ENCODE measurements at places on chromosomes 5 and 9. TPM values are rescaled to one million over a fixed set of nuclear protein-coding genes. Genes with fewer than 3 reads are reported as not detected.

DNA sequence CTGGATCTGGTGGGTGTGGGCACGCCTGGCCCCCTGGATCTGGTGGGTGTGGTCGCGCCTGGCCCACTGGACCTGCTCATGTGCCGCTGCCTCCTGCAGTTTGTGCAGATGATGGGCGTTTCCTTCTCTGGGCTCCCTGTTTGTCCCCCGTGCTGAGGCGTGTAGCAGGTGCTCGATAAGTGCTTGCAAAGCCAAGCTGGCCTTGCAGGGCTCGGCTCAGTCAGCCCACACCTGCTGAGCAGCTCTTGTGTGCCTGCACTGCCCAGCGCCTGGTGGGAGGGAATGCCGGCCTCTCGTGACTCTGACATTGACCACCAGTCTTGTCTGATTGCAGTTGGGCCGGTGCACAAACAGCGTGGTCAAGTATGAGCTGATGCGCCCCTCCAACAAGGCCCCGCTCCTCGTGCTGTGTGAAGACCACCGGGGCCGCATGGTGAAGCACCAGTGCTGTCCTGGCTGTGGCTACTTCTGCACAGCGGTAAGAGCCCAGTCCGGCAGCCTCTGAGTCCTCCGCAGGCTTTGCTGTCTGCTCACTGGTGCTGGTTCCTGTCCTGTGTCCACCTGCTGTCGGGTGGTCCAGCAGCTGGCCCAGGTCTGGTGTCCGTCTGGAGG, 102.7 kb upstream of the CACNA1B start:
- no peaks in the 10 kb centered on the region for H3K27me3 ChIP-seq
- no peaks in the 10 kb centered on the region for H3K4me1 ChIP-seq
- no peak overlapping the region for H3K27ac ChIP-seq
- H3K4me3 ChIP-seq, result no peak overlapping the region

Gene LRRC26
- total RNA-seq, result not detected

Gene GDA
- not detected for total RNA-seq

Gene PRSS3
- total RNA-seq, result not detected

Gene GCNT4
- total RNA-seq, result 4.0 TPM

Gene PRLR
- total RNA-seq, result 3.2 TPM

DNA sequence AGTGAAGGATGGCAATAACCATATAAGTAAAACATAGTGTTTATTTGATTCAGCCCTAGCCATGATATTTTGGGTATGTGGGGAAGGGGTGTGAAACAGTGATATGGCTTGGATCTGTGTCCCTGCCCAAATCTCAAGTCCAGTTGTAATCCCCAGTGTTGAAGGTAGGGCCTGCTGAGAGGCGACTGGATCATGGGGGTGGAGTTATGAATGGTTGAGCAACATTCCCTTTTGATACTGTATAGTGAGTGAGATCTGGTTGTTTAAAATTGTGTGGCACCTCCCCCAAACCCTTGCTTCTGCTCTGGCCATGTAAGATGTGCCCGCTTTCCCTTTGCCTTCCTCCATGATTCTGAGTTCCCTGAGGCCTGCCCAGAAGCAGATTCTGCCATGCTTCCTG, 1804.6 kb downstream of the MAT2B start:
- no peak overlapping the region for H3K4me3 ChIP-seq
- H3K27me3 ChIP-seq, result no peaks in the 10 kb centered on the region
- DNase-seq, result no peak
- no peaks in the 10 kb centered on the region for H3K4me1 ChIP-seq
- no peaks in the 10 kb centered on the region for H3K36me3 ChIP-seq
- no peak overlapping the region for H3K27ac ChIP-seq

DNA sequence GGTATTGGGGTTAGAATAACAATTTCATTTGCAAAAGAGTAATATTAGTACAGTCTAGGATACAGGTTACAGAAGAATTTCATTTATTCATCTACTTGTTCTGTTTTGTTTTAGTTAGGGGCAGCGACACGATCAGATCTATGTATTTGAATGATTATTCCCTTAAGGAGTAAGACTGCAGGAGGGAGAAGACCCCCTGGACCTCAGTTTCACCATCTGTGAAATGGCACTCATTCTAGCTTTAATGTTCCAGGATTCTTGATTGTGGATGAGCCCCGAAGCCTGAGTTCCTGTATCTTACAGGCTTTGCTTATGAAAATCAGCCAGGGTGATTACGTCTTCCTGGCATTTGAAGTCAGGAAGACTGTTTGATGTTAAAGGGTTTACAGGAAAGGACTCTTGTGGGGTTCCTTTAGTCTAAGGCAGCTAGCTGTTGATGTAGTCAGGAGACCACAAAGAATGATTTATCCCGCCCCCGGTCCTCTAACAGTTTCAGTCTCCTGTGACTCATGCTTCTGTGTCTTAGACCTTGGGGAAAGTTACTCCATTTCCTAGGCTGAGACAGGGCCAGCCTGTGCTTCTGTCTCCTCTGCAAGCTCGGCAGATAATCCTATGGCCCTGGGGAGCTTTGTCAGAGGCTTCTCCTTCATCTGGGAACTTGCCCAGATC, 11.5 kb downstream of the SMIM3 start:
- peak overlapping the region; percentile 8 for H3K27ac ChIP-seq
- H3K36me3 ChIP-seq, result no peaks in the 10 kb centered on the region
- H3K4me3 ChIP-seq, result no peak overlapping the region
- DNase-seq, result no peak
- no peaks in the 10 kb centered on the region for H3K27me3 ChIP-seq

- H3K4me1 ChIP-seq, result no peaks in the 10 kb centered on the region
- no peaks in the 10 kb centered on the region for H3K27me3 ChIP-seq
- H3K27ac ChIP-seq, result no peak overlapping the region
Observed at GRCh38 chr5:94524841-94525697, 93.3 kb downstream of the KIAA0825 start.

- no peaks in the 10 kb centered on the region for H3K36me3 ChIP-seq
- H3K27ac ChIP-seq, result no peak overlapping the region
- DNase-seq, result no peak
- H3K4me1 ChIP-seq, result no peaks in the 10 kb centered on the region
Observed at GRCh38 chr5:72598401-72599064, 91.3 kb upstream of the ZNF366 start.

DNA sequence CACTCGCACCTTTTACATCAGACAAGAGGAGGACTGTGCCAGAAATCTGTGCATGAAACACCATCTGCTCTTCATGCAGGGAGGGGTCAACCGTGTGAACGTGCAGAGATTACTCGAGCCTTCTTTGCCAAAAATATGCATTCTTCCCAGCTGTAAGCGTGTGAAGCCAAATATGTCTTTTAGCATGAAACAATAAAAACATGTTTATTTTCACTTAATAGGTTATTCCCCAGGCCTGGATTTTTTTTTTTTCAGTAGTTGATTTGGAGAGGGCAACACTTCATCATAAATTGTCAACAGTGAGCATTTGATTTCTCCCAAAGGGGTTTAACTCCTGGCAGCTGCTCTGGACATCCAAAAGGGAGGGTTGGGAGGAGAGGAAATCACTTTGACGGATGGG, 23.8 kb downstream of the PLAC8L1 start:
- no peak for DNase-seq
- no peaks in the 10 kb centered on the region for H3K4me1 ChIP-seq
- H3K27me3 ChIP-seq, result no peaks in the 10 kb centered on the region
- H3K27ac ChIP-seq, result no peak overlapping the region
- H3K36me3 ChIP-seq, result no peaks in the 10 kb centered on the region
- H3K4me3 ChIP-seq, result no peak overlapping the region

DNA sequence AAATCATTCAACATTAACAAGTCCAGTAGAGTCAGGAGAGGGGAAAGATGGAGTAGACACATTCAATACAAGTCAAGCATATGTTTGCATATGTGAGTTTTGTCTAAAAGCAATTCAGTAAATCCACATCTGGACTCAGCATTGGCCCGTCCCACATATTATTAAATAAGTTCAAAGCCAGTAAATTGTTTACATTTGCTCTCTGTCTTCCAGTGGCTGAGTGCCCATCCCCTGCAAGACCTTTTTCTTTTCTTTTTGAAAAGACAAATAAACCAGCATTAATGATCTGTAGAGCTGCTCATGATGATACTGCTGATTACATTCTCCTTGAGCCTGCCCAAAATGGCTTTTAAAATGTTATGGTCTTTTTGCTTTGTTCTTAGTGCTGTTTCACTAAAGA, 71.1 kb downstream of the TNC start:
- no peak overlapping the region for H3K27ac ChIP-seq
- no peaks in the 10 kb centered on the region for H3K36me3 ChIP-seq
- H3K4me1 ChIP-seq, result peaks cover 2% of the 10 kb centered on the region
- no peak for DNase-seq
- H3K27me3 ChIP-seq, result no peaks in the 10 kb centered on the region
- no peak overlapping the region for H3K4me3 ChIP-seq

DNA sequence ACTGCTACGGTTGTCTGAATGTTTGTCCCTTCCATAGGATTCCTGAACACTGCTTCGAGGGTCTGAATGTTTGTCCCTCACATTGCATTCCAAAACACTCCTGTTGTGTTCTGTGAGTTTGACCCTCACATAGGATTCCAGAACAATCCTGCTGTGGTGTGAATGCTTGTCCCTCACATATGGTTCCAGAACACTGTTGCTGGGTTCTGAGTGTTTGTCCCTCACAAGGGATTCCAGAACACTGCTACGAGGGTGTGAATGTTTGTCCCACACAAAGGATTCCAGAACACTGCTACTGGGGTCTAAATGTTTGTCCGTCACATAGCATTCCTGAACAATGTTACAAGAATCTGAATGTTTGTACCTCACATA, 201.2 kb downstream of the FOXD4L6 start:
- H3K27me3 ChIP-seq, result peaks cover 2% of the 10 kb centered on the region
- no peak overlapping the region for H3K4me3 ChIP-seq
- DNase-seq, result no peak
- no peak overlapping the region for H3K27ac ChIP-seq

Gene CD274
- 5.7 TPM for total RNA-seq

Gene ITGA1
- 152 TPM for total RNA-seq

GRCh38 chr5:39598661-39599248, 174.0 kb upstream of the DAB2 start:
- no peaks in the 10 kb centered on the region for H3K27me3 ChIP-seq
- no peak for DNase-seq
- H3K27ac ChIP-seq, result no peak overlapping the region
- no peak overlapping the region for H3K4me3 ChIP-seq
- H3K36me3 ChIP-seq, result no peaks in the 10 kb centered on the region

DNA sequence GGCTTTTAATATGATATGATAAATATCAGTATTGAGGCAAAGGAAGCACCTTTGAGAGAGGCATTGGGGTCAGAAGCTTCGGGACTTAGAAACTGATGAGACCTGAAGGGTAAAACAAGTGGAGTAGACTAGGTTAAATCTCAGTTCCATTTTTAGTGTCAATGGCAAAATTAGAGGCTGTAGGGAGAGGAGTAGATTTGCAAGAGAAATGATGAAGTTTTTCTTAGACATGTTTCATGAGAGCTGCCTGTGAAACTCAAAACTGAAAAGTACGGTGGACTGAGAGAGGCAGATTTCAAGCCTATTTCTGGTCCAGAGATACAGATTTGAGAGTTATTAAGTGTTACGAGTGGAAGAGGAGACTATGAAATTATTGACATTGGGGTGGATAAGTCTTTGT, 278.5 kb downstream of the TAF11L14 start:
- no peaks in the 10 kb centered on the region for H3K27me3 ChIP-seq
- no peaks in the 10 kb centered on the region for H3K36me3 ChIP-seq
- no peak overlapping the region for H3K4me3 ChIP-seq

DNA sequence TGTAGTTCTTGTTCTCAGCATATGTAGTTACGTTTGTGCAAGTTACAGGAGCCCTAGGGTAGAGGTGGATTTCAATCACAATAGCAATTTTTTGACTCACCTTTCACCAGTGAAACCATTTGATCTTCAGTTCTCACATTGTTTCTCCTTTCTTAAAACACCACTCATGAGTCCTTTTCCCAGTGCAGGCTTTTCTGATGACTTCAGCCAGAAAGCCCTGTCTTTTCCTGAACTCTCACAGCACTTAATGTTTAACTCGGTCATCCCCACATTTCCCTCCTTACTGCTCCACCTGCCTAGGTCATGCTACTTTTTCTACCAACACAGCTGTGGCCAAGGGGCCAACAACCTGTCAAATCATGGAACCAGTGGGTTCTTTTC, 37.9 kb downstream of the ARHGEF28 start:
- DNase-seq, result no peak
- H3K36me3 ChIP-seq, result no peaks in the 10 kb centered on the region
- H3K27me3 ChIP-seq, result no peaks in the 10 kb centered on the region
- no peak overlapping the region for H3K4me3 ChIP-seq
- H3K27ac ChIP-seq, result no peak overlapping the region
- H3K4me1 ChIP-seq, result peaks cover 9% of the 10 kb centered on the region

Gene TNFSF15
- total RNA-seq, result 0.29 TPM

Gene EQTN
- 0.78 TPM for total RNA-seq

GRCh38 chr5:159263569-159263905, 447 bp downstream of the UBLCP1 start:
- H3K36me3 ChIP-seq, result no peaks in the 10 kb centered on the region
- peak overlapping the region; percentile 92 for H3K4me3 ChIP-seq
- H3K4me1 ChIP-seq, result no peaks in the 10 kb centered on the region
- no peaks in the 10 kb centered on the region for H3K27me3 ChIP-seq
- no peak for DNase-seq

DNA sequence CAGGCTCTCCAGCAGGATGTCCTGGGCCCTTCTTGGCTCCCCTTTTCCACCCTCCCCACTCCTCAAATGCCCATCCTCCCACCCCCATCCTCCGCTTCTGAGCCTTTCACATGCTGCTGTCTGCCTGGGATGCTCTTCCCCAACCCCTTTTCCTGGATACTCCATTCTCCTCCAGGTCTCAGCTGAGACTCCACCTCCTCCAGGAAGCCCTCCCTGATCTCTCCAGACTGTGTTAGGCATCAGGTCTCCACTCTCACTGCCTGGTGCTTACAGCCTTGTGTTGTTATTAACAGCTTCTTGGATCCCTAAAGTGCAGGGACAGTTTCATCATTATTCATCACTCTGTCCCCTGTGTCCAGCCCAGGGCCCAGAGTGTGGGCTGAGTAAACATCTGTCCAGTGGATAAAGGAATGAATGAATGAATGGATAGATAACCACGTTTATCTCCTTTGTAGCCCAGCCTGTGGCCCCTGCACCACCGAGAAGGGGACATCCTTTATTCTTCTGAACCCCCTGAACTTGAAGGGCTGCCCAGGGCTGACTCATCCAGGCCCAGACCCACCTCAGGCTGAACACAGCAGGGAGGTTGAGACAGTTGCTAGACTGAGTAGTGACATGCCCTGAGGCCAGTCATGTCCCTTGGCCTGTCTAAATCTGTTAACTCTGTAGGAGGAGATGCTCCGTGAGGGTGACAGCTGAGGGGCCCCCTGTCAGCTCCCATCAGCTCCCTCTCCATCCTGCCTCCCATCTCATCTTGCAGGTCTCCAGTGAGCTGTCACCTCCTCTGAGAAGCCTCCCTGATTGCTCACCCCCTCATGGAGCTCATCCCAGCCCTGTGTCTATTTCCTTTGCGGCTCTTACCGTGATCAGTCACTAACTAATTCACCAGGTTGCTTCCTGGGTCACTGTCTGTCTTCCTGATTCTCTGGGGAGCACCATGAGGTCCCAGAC, 14.6 kb upstream of the LAMC3 start:
- no peak overlapping the region for H3K4me3 ChIP-seq
- DNase-seq, result no peak
- no peak overlapping the region for H3K27ac ChIP-seq
- no peaks in the 10 kb centered on the region for H3K27me3 ChIP-seq

Gene SLC6A18
- not detected for total RNA-seq

GRCh38 chr9:136143215-136144001, 24.7 kb upstream of the TMEM250 start:
- H3K4me1 ChIP-seq, result no peaks in the 10 kb centered on the region
- no peak overlapping the region for H3K4me3 ChIP-seq
- no peak for DNase-seq
- H3K27ac ChIP-seq, result no peak overlapping the region
- H3K27me3 ChIP-seq, result no peaks in the 10 kb centered on the region
- H3K36me3 ChIP-seq, result no peaks in the 10 kb centered on the region
